ENCODE measurements at places on chromosomes 7 and 10.

- no peak for DNase-seq
These were observed 138.1 kb downstream of the CACNA2D1 start for GRCh38 chr7:82305347-82306005.

GRCh38 chr7:121916211-121916610 lies 43.2 kb downstream of the PTPRZ1 start:
- no peak for DNase-seq

DNA sequence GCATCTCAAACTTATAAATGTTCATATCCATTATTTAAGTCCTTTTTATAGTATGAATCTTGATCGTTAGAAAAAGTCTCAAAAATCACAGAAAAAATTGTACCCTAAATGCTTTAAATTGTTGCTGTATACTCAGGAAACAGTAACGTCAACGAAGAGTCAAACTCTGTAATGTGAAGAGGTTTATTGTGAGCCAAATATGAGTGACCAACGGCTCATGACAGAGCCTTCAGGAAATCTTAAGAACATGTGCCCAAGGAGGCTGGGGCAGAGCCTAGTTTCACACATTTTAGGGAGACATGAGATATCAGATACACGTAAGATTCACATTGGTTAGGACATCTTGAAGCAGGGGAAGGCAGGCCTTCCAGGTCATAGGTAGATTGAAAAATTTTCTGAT lies 86.1 kb downstream of the PIP4K2A start:
- no peak for DNase-seq

- no peak for DNase-seq
These were observed 646 bp downstream of the FAM13C start for GRCh38 chr10:59361663-59362143.

DNA sequence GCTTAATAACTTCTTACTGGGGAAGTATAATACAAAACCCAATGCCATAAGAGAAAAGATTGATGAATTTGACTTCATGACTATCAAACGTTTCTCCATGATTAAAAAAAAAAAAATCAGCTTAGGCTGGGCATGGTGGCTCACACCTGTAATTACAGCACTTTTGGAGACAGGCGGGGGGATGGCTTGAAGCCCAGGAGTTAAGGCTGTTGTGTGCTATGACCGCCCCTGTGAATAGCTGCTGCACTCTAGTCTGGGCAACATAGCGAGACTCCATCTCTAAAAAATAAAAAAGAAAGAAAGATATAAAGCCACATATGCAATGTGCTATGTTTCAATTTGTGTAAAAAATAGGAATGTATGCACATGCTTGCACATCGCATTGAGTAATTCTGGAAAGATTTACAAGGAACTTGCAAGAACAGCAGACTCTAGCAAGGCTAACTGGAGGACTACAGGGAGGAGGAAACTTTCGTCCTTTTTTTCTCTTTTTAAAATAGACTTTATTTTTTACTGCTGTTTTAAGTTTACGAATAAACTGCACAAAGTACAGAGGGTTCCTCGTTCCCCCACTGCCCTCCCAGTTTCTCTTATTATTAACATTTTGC lies 10.3 kb upstream of the RARRES2 start:
- DNase-seq: no peak

GRCh38 chr7:134893920-134894319 lies 92.4 kb upstream of the AGBL3 start:
- DNase-seq: no peak

- no peak for DNase-seq
These were observed 161.9 kb downstream of the SGMS1 start for GRCh38 chr10:50461834-50462233.

- DNase-seq: no peak
These were observed 85.1 kb upstream of the KMT2C start for GRCh38 chr7:152520861-152521302.

GRCh38 chr10:80110986-80111385 lies 21.5 kb upstream of the PLAC9 start:
- no peak for DNase-seq

DNA sequence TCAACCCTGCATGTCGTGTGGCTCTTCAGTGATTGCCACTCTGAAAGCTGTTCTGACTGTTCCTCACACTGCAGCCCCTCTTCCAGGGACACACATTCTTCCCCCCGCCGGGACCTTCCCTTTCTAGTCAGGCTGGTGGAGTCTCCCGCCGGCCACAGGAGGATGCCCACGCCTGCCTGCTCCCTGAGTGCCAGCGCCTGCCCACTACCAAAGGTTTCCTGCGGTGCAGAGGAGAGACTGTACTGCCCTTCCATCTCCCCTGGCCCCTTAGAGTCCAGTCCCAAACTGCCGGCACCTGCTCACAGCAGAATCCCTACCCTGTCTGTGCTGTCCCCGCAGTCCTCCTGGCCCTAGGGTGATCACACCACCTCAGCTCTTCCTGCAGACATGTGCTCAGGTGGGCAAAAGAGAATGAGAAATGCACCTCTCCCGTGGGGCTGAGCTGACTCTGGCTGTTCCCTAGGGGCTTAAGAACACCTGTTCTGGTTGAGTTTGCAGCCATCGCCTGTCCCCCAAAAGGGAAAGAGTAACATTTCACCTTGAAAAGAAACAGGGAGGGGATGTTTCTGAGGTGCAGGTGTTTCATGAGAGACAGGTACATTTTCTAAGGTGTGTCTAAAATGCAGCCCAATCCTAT lies 1.4 kb downstream of the PODXL start:
- no peak for DNase-seq

DNA sequence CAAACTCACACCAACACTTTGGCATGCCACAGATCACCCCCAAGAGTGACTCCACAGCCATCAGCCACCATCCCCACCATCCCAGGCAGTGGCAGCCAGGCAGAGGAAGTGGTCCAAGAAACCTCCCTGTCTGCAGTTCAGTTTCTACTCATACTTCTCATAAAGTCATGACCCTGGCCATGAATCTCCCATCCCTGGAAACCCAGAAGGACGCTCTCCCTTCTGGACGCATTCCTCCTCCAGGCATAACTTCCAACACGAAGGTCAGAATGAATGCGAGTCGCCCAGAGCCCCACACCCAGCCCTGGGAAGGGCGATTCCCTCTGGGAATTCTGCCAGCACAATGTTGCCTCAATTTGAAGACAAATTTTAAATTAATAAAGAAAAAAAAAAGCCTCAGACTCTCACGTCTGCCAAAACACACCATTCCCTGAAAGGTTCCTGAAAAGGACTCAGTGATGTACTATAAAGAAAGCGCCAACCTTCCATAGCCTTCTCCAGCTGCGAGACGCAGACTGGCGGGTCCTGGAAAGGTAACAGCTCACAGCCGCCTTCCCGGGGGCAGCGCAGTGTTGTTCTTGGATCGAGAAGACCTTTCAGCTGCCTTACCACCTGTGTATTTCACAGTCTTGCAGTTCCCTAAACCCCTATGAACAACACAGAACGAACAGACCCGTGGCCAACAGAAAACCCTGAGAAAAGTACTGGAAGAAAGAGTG lies 307.6 kb downstream of the FRMD4A start:
- DNase-seq: no peak

DNA sequence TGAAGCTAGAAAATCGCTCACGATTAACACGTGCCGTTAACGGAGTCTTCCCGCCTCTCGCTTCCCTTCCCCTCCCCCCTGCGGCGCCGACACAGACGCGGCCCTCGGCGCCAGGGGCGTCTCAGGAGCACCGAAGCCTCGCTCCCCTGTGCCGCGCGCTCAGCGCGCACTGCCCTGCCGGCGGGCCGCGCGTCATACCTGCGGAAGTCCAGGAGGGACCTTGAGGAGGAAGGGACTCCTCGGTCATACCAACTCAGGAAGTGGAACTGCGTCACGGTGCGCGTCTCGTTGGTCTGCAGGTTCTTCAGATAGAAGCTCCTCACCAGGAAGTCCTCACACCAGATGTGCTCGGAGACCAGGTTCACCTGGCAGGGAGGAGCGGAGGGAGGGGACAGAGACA lies 239.6 kb downstream of the DNAJB6 start:
- DNase-seq: no peak

- no peak for DNase-seq
These were observed 171.4 kb downstream of the ARID5B start for GRCh38 chr10:62072901-62073300.

DNA sequence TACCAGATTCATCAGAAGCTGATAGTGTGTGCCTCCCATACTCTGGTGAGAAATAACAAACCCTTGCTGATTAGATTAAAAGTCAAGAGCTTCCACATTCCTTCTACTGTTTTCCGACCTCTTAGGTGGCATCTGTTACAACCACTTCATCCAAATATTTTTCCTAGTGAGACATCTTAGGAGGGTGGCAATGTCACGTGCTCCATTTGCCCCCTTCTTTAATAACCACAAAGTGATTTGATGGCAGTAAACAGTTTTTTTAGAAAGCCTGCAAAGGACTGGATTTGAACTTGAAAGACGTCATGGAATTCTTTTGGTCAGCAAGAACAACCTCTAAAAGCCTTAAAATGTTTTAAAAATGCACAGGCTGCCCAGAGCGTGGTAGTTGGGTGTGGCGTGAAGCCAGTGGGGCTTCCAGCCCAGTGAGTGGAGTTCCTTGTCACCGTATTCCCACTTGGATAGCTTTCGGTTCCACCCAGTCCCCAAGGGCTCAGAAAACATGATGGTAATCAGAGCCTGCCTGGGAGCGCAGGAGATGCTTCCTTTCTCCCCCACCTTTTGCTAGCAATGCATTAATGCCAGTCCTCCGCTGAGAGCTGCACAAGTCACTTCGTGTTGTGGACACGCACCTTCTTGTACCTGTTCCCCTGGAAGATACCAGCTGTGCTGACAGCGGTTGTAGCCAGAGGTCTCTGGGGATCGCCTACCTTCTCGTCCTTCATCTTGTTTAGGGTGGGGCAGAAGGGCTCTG lies 256.4 kb downstream of the KIAA1217 start:
- no peak for DNase-seq

GRCh38 chr10:30227481-30227880 lies 121.6 kb downstream of the MTPAP start:
- no peak for DNase-seq

- DNase-seq: no peak
These were observed 540.7 kb downstream of the CALN1 start for GRCh38 chr7:71871446-71871845.

- DNase-seq: no peak
These were observed 827.4 kb upstream of the PHF14 start for GRCh38 chr7:10146271-10146670.

DNA sequence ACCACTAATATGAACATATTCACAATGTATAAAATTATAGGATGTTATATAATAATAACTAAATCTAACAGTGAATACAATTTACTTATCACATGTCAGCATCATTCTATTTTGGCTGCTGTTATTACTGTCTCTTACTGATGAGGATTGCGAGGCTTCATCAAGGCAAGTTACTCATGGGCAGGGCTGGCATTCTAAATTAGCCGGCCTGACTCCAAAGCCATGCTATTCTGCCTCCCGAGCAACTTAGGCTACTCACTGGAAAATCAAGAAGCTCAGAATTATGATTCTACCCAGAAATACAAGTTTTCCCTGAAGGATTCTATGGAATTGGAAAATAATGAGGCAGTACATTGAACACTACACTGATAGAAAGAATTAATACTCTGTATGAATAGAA lies 101.7 kb downstream of the ICA1 start:
- no peak for DNase-seq

DNA sequence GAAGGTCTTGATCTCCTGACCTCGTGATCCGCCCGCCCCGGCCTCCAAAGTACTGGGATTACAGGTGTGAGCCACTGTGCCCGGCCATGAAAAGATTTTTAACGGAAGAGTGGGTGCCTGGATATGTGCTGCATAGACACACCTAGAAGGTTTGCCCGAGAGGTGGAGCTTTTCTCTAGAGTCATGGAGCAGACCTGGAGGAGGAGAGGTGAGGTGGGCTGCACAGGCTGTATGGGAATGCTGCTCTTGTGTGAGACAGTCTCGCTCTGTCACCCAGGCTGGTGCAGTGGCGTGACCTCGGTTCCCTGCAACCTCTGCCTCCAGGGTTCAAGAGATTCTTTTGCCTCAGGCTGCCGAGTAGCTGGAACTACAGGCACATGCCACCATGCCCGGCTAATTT lies 103.3 kb downstream of the ACTR3B start:
- DNase-seq: no peak

- DNase-seq: no peak
These were observed 48.7 kb upstream of the PPP1R3C start for GRCh38 chr10:91681361-91682276.

- no peak for DNase-seq
These were observed 6.6 kb upstream of the TPK1 start for GRCh38 chr7:144842377-144842851.

DNA sequence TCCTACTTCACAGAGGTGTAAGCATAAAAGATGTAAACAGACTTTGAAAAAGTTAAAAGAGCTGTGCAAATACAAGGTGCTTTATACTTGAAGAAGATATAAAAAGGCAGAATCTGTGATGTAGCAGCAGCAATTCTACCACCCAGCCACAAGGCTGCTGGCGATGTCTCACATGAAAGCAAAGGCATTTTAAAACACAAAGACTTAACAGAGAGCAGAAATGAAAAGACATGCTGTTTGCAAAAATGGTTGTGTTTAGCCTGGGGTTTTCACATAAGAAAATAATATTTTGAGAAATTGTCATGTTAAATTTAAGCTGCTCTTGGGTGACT lies 85.5 kb upstream of the ZNF800 start:
- DNase-seq: no peak

DNA sequence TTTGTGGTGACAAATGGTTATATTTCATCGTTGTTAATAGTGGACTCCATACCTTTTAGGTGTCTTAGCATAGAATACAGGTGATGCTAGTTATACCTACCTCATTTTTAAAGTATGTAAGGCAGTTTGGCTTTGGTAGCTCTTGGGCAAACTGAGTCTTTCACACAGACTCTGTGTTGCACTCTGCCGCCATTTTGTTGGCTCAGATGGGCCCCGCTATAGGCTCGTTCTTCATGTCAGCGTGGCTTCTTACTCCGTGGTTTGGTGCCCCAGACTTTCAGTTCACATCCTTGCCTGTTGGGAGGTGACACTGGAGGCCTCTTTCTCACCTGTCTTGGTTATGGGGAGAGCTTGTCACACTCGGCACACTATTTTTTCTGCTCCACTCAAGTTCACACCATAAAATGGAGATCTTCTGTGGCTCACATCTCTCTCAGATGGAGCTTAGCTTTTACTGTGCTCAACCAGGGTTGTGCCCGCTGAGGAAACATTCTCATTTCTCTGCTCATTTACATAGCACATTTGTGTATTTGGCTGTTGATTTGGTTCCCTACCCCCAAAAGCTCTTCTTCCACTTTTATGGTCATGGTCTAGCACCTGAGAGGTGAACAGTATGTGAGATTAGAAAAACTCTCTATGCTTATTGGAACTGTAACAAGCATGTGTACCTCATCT lies 178.5 kb downstream of the ARID5B start:
- DNase-seq: no peak

GRCh38 chr7:99791667-99792369 lies 7.8 kb upstream of the CYP3A4 start:
- DNase-seq: no peak

DNA sequence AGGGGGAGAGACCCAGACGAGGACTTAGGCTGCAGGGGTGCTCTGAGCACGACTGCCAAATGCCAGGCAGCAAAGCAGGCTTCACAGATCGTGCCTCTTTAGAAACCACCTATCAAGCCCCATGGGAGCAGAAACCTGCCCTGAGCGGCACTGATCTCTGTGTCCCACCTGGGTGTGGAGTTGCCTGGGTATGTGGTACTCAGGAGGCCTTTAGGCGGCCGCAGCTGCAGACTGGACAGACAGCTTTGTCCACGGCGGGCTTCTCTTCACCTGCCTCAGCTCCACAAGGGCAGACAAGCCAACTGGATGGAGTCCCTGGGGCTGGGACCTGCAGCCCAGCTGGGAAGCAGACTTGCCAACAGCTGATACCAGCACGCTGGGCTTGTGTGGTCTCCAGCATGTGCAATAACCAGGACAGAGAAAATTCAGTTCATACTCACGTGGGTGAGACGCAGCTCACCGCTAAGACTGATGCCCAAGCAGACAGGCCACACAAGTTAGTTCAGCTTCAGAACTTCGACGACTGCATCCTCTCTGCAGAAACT lies 163.2 kb downstream of the EBF3 start:
- no peak for DNase-seq

Measured in NCI-H774 (cell line).